ENCODE measurements at places on chromosomes 7 and 10. TPM values are rescaled to one million over a fixed set of nuclear protein-coding genes. Genes with fewer than 3 reads are reported as not detected.

The SUV39H2 gene
- polyA plus RNA-seq = not detected

The LRRC4 gene
- polyA plus RNA-seq = 0.36 TPM

The PDZD8 gene
- polyA plus RNA-seq = 23.7 TPM

The ASIC3 gene
- not detected for polyA plus RNA-seq

The MACROH2A2 gene
- not detected for polyA plus RNA-seq
